Suppressor macrophage (primary cell): ENCODE measurements at places on chromosomes 4 and X.

DNA sequence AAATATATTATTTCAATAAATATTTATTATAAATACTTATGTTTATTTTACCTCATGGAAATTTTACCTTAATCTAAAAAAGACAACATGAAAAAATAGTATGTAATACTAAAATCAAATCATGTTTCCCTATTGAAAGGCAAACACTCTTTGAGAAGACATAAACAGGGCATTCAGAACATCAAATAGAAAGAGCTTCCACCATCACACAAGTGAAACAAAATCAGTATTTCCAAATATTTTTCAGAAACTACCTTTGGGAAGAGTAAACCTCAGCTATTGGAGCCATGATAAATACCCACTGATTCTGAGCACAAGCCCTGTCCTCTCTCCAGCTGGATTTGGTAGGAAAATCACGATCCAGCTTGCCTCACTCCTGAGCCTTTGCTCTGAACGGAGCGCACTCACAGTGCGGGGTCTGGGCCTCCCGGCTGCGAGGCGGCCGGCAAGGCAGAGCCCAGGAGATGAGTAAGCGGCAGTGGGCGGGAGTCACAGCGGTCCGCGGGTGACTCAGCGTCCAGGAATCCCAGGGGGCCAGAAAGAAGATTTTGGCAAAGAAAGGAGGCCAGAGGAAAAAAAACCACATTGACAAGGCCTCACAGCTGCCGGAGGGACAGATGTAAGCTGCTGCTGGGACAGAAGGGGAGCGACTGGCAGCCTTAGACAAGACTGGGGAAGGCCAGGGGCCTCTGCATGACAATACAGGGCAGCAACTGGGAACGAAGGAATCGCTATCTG lies 14.7 kb upstream of the ANXA5 start:
- peak; percentile 89 for DNase-seq

DNA sequence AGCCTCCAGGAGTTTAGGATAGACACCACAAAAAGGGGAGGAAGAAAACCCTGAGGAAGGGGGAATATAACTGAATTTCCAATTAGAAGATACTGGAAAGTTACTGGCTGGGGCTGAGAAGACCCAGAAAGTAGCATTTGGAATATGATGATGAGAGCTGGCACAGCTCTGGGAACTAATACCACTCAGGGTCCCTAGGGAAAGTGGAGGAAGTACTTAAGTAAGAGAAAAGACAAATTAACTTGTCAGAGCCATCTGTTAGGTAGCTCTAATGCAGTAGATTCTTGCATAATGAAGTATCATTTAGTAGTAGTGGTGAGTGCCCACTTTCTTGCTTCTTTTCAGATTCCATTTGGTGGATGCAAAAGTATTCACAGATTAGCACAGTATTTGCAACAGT lies 90.8 kb upstream of the TSPAN5 start:
- no peak for DNase-seq

- no peak for DNase-seq
Observed at GRCh38 chr4:153161226-153161963, 42.8 kb upstream of the TRIM2 start.

DNA sequence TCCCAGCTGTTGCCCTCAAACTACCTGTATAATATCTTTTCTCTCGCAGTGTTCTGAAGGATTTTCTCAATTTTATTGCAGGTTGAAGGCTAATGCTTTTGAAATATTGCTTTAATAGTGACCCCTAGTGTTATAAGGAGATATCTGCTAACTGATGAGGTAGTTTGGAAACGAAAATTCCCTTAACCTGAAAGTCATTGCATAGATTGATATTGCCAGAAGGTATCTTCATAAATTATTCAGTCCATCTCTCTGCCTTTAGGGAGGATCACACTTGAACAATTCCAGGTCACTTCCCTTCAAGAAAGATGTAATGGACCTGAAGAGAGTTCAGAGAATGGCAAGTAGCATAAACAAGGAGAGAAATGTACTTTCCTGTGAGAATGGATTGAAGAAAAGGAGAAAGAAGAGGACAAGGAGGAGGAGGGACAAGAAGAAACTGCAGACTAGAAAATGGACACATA lies 44.1 kb downstream of the TIGD4 start:
- no peak for DNase-seq

- no peak for DNase-seq
Observed at GRCh38 chrX:57133706-57134105, 3.5 kb downstream of the SPIN2A start.

DNA sequence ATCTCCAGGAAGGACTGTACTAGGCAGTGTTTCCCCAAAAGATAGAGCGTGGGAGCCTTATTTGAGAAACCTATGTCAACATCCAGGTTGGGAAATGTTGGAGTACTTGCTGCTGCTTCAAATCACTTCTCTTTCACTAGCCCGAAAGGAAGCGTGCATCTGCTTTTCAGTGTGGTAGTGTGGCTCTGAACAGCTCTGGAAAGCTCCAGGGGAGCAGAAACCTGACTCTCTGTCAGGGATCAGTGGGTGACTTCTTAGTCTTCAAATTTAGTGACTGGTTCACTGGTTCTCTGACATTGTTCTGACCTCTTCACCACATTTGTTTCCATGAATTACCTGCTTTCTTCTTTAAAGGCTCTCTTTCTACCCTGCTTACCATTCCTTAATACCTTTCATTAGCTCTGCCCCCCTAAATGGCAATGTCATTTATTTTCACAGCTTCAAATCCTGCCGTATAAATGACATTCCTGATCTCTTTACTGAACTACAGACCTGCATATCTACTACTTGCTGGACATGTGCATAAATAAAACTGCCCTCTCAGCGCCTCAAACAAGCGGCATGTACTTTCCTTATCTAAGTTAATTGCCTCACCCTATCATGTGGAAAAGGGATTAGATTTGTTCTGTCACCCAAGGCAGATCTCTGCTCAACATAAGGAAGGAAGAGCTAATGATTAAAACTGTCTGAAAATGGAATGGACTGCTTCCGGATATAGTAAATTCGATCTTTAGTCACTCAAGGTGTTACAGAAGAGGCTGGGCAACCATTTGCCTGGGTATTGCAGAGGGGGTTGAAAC lies 37.0 kb downstream of the DLG3 start:
- peak; percentile 39 for DNase-seq

GRCh38 chr4:92864096-92864495 lies 560.3 kb downstream of the GRID2 start:
- no peak for DNase-seq

DNA sequence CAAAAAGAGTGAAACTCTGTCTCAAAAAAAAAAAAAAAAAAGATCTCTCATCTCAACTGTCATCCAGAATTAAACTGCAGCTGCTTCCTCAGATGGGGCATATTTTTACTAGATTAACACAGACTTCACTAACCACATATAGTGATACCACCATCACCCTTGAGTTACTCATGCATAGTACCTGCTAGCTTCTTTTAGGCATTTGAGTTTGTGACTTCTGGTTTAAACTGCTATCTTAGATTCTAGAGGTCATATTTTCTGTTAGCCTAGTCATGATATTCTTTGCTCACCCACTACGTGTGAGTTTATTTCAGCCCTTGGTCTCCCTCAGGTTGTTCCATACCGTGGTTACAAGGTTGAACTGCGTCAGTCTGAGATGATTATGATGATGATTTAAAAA lies 154.9 kb upstream of the BMP3 start:
- no peak for DNase-seq

- DNase-seq: no peak
Observed at GRCh38 chr4:118249890-118250289, 102.9 kb downstream of the PRSS12 start.

GRCh38 chr4:159248384-159249178 lies 145.7 kb downstream of the RAPGEF2 start:
- peak; percentile 30 for DNase-seq

GRCh38 chrX:21812628-21813027 lies 26.8 kb upstream of the MBTPS2 start:
- no peak for DNase-seq

- no peak for DNase-seq
Observed at GRCh38 chrX:139222511-139223200, 307.9 kb upstream of the F9 start.

DNA sequence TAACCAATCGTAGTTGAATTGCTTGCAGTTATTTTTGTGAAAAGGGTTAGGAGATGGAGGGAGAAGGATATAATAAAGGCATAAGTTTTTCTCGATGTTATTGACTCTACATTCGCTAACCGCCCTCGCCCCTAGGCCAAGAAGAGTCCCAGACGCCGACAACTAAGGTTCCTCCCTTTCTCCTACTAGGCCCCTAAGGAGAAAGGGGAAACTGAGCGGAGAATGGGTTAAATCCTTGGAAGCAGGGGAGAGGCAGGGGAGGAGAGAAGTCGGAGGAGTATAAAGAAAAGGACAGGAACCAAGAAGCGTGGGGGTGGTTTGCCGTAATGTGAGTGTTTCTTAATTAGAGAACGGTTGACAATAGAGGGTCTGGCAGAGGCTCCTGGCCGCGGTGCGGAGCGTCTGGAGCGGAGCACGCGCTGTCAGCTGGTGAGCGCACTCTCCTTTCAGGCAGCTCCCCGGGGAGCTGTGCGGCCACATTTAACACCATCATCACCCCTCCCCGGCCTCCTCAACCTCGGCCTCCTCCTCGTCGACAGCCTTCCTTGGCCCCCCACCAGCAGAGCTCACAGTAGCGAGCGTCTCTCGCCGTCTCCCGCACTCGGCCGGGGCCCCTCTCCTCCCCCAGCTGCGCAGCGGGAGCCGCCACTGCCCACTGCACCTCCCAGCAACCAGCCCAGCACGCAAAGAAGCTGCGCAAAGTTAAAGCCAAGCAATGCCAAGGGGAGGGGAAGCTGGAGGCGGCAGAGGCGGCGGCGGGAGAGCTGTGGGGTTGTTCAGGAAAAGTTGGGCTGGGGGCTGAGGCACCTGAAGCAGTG lies 5.9 kb downstream of the ATOH1 start:
- DNase-seq: no peak

- DNase-seq: peak; percentile 30
Observed at GRCh38 chr4:24975510-24975909, 55.2 kb downstream of the LGI2 start.

DNA sequence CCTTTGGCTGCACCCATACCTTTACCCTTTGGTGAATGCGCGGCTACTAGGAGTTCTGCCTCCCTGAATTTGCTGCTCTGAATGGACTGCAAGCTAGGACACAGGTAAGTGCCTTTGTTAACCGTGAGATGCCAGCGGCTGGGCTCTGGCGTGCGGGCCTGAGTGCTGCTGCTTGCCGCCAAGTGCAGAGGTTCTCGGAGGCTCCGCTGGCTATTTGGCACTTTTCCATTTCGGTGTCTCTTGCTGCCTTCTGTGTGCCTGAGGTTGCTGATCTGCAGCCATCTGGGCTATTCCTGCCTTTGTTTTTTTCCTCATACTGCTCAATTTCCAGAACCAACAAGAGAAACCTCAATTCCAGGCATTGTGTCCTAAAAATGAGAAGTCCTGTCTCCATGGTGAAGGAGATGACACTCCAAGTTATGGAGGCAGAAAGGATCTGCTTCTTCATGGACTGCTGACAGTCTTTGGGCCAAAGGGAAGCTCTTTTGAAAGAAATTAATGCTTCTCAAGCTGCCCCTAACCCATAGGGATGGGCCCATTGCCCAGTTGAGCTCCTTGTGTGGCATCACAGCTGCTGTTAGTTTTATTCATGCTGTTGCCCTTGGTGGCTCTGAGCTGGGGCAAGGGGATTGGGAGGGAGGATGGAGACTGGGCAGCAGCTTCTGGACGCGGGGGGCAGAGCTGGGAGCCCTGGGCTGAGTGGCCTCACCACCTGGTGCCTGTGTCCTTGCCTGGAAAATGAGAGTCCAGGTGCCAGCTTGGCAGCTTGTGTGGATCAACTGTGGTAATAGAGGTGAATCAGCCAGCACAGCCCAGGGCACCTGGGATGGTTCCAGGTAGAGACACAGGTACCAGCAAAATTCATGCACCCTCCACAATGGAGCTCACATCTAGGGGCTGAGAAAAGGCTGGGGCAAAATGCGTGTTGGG lies 3.8 kb upstream of the TBC1D14 start:
- peak; percentile 52 for DNase-seq

DNA sequence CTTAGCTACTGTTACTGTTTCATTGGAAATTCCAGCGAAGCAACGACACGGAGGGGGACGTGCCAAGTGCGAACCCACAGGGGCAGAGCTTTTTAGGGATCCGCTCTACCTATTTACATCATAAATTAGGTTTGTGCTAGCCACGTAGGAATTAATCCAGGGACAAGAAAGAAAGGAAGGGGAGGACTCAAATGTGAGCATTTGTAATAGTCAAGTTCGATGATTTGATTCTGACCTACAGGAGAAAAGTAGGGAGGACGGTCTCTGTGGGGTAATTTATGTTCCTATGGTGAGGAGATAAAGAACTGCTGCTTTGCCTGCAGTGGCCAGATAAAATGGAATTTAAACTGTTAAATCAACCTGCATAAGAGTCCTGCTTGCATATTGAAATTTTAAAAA lies 1.7 kb downstream of the INTS6L start:
- DNase-seq: no peak

DNA sequence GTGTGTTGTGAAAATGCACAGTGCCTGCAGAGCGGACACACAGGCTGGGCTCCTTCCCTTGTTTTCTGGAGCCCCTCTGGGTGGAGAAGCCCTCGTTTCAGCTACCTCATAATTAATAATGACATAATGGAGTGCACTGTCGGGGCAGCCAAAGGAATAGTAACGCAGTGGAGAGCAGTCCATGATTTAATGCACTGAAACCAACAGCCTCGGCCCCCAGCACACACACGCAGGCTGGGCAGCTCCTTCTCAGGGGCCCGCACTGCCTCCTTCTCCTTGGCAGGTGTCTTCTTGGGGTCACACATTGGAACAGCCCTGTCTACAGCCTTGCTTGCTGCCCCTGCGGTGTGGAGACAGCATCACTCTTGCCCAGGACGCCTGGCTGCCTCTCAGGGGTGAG lies 89.2 kb downstream of the DCTD start:
- no peak for DNase-seq

- no peak for DNase-seq
Observed at GRCh38 chr4:38365748-38366310, 298.2 kb upstream of the KLF3 start.

DNA sequence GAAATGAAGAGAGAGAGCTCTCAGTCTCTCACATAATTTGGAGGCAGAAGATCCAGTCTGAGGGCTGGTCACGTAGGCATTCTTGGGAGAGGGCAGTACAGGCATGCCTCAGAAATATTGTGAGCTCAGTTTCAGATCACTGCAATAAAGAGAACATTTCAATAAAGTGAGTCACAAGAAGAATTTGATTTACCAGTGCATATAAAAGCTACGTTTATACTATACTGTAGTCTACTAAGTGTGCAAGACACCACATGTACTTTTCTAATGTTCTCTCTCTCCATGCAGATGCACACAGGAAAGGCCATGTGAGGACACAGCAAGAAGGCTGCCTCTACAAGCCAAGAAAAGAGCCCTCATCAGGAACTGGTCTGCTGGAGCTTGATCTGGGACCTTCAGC lies 583.5 kb upstream of the FAT1 start:
- DNase-seq: no peak

DNA sequence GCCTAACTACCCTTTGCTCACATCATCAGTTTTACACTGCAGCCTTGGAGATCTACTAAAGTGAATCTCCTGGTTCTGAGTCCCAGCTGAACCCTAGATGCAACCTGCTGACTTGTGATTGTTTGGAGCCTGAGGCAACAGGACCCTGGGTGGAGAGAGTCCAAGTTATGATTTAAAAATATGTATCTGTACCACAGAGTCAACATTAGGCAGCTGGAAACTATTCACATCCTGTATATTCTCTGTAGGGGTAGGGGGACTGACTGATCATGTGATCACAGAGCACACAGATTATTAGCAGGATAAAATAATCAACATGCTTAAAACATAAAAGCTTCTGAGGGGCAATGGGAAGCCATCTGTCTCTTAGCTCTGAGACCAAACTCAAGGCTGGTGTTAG lies 52.1 kb downstream of the CT47B1 start:
- DNase-seq: no peak

GRCh38 chr4:165656829-165657490 lies 216.1 kb upstream of the TLL1 start:
- no peak for DNase-seq
